ENCODE measurements at places on chromosomes 2 and 18. TPM values are rescaled to one million over a fixed set of nuclear protein-coding genes. Genes with fewer than 3 reads are reported as not detected.

TEX261 gene
- 94.7 TPM for total RNA-seq

SCRN3 gene
- 60.2 TPM for total RNA-seq

CTNNA2 gene
- total RNA-seq: 53.4 TPM

SULT1C2 gene
- total RNA-seq: 3.9 TPM

KIDINS220 gene
- 259 TPM for total RNA-seq

PLEKHA3 gene
- 24.2 TPM for total RNA-seq

MAP3K19 gene
- 0.11 TPM for total RNA-seq

CXCR1 gene
- 0.33 TPM for total RNA-seq

C2orf15 gene
- 3.6 TPM for total RNA-seq

EVX2 gene
- not detected for total RNA-seq

SERPINB7 gene
- total RNA-seq: not detected

TSGA10 gene
- total RNA-seq: 20.8 TPM

FEV gene
- not detected for total RNA-seq

GKN2 gene
- total RNA-seq: not detected

YPEL5 gene
- total RNA-seq: 128 TPM

TDRD15 gene
- total RNA-seq: not detected

DSC3 gene
- 18.1 TPM for total RNA-seq
